ENCODE measurements at places on chromosomes 5 and 9.
A peak's percentile ranks its signal among the peaks of the same experiment; 100 is the strongest.

DNA sequence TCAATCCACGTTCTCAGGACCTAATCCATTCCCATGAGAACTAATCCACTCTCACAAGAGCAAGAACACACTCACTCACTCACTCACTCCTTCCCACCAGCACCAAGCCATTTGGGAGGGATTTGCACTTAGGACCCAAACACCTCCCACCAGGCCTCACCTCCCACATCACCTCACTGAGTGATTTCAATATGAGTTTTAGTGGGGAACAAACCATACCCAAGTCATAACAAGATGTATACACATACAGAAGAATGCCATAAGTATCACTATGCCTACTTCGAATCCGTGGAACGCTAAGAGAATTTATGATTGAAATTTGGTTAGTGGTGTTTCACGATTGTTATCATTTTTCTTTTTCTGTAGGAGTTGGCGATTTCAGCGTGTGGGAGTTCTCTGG is 29.3 kb upstream of the CTSL start:
- no peak for DNase-seq

- no peak for DNase-seq
Observed at GRCh38 chr9:107946364-107947141, 457.0 kb upstream of the KLF4 start.

DNA sequence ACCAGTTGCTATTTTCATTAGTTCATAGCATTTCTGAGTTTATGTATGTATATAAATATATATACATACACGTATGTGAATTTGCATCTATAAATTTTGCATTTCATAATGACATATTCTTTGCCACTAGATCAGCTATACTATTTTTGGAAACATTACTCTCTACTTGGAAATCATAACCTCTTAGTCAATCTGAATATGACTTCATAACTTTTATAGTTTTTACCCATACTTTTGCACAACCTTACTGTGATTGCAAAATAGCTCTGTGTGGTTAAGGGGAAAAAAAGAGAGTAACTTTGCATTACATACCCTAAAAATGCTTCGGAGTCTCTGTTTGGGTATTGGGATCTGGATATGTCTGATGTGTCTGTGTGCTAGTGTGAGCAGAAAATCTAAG is 44.9 kb upstream of the ADAMTSL1 start:
- DNase-seq: no peak

- no peak for DNase-seq
Observed at GRCh38 chr9:83639266-83639665, 16.3 kb downstream of the IDNK start.

DNA sequence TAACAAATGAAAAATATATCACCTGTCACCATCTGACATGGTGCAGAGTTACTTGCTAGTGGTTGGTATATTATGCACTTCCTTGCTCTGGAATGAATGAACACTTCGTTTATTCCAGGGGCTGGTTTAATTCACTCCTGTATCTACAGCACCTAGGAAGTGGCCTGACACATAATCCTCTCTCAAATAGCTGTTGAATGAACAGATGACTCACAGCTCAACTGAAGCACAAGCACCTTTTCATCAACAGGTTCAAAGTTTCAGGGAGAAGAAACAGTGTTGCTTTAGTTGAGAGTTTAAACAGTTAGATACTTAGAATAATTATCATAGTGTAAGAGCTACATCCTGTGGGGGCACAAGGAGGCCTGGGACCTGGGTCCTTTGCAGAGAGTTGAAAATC is 135.0 kb upstream of the DAP start:
- DNase-seq: no peak

GRCh38 chr5:141779503-141779973 is 97.5 kb upstream of the ARAP3 start:
- DNase-seq: no peak

- DNase-seq: no peak
Observed at GRCh38 chr9:94445863-94446262, 109.0 kb upstream of the PCAT7 start.

GRCh38 chr9:136603216-136603615 is 57.4 kb upstream of the NOTCH1 start:
- no peak for DNase-seq

GRCh38 chr5:13045897-13046551 is 898.5 kb downstream of the DNAH5 start:
- DNase-seq: no peak

DNA sequence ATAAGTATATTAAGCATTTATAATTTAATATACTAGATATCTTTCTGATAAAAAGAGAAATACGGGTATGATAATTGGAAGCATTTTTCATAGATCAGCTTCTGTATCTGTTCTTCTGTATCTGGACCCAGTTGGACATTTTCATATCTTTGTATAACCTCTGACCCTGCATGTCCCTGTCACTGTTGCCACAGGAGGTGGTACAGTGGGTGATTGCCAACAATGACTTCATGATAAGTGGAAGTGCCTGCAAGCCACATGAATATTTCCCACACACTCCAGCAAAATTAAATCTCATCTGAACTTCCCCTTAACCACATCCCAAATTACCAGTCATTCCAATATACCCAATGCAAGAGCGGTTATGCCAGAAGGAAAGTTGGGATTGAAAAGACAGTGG is 376.4 kb downstream of the ARRDC3 start:
- no peak for DNase-seq

DNA sequence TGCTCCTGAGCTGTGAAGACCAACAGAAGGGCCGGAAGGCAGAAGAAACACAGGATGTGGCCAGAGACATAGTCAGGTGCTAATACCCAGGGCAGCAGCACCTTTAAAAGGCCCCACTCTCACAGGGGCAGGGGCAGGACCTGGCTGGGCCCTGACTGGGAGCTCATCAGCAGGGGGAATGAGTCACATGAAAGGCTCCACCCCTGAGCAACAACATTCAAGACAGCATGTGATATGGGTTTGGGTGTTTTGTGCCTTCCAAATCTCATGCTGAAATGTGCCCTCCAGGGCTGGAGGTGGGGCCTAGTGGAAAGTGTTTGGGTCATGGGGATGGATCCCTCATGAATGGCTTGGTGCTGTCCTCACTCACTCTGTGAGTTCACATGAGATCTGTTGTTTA is 181.7 kb downstream of the ERCC6L2 start:
- DNase-seq: no peak

DNA sequence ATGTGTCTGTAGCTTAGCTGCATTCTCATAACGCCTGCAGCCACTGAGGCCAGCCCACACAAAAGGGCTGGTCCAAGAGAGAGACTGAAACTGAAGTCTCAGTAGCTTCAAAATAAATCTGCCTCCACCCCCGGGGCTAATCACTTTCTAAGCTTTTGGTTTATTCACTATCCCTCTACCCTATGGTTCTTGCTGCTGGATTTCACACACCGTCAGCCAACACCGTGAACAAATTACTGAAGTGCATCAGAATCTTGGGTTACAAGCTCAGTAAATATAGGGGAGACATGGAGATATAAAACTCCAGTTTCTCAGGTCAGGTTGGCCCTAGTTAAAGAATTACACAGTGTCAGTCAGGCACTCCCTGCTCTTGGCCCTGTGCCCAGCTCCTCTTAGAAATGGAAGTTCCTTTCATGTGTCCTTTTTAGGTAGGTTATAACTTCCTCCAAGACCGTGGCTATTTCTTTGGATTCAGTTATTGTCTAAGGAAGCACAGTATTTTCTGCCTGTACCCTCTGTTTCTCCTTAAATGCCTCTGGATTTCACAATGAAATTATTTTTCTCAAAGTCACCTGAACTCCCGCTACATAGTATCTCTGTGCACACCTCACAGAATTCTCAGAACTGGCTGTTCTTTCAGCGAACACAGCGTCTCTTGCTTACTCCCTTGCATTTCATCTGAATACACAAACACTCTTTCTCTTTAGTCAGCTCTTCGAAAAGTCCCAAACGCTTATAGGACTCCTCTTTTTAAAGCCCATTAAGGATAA is 112.5 kb downstream of the FAM174A start:
- no peak for DNase-seq

GRCh38 chr9:136045595-136046553 is 49.2 kb downstream of the NACC2 start:
- no peak for DNase-seq

GRCh38 chr5:143073766-143074165 is 303.6 kb downstream of the ARHGAP26 start:
- no peak for DNase-seq

GRCh38 chr5:179699616-179700237 is 960 bp downstream of the CANX start:
- DNase-seq: peak; percentile 54

- no peak for DNase-seq
Observed at GRCh38 chr9:84238652-84239051, 101.9 kb downstream of the SLC28A3 start.

GRCh38 chr5:25754895-25755294 is 1110.1 kb upstream of the CDH10 start:
- no peak for DNase-seq

- DNase-seq: no peak
Observed at GRCh38 chr9:1320607-1321195, 270.5 kb downstream of the DMRT2 start.

GRCh38 chr9:19102181-19102630 is 498 bp downstream of the HAUS6 start:
- DNase-seq: no peak

- DNase-seq: no peak
Observed at GRCh38 chr9:97848480-97849237, 4.4 kb upstream of the FOXE1 start.

GRCh38 chr9:38047301-38048251 is 21.5 kb downstream of the SHB start:
- no peak for DNase-seq

- DNase-seq: no peak
Observed at GRCh38 chr9:134618833-134619447, 22.7 kb upstream of the COL5A1 start.

DNA sequence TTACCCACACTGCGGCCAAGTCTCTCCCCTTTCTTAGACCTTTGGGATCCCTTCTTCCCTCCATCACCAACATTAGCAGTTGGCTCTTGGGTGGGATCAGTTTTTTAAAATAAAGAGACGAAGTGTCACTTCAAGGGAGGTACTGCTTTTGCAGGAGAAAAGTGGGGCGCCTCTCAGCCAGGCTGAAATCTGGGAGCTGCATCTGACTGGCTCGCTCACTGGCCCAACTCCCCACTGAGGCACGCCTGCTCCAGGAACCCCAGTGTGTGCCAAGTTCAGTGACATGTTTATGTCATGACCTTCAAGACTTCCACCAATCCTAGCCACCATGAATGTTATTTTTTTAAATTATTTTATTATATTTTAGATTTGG is 130.5 kb downstream of the MVB12B start:
- DNase-seq: no peak

DNA sequence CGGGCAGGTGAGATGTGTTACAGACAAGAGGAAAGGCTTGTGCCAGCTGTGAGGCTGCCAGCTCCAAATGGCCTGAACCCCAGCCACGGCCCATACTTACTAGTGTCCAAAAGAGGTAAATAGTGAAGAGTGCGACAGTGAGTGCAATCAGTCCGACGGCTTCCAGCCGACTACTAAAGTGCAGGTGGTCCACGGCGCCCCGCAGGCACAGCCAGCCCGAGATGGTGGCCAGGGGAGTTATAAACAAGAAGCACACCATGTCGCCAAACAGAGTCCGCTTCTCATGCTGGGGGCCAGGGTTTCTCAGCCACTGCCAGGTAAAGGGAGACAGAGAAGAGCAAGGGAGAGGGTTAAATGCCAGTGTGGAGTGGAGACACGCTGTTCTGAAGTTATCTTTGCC is 101.1 kb downstream of the LMNB1 start:
- no peak for DNase-seq

GRCh38 chr9:137851516-137852267 is 25.9 kb upstream of the CACNA1B start:
- DNase-seq: no peak

- no peak for DNase-seq
Observed at GRCh38 chr5:77867194-77867691, 91.1 kb upstream of the TBCA start.

- DNase-seq: peak; percentile 67
Observed at GRCh38 chr9:97411789-97412625, at the start of gene TDRD7. Gene TDRD7 (plus strand): TSS chr9:97412096. CDS start chr9:97428466, 16,370 bp downstream.

DNA sequence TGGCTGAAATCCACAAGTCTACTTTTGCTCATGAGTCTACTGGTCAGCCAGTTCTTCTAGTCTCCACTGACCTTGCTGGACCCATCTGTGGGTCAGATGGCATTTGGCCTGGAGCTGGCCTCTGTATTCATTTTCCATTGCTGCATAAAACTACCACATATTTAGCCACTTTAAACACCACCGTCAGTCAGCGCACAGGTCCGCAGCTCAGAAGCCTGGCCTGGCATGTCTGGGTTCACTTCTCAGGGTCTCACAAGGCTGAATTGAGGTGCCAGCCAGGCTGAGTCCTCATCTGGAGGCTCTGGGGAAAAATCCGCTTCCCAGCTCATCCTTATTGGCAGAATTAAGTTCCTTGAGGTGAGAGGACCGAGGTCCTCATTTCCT is 54.7 kb downstream of the BARX1 start:
- DNase-seq: no peak

GRCh38 chr5:160174290-160174689 is 55.0 kb upstream of the FABP6 start:
- no peak for DNase-seq

- DNase-seq: no peak
Observed at GRCh38 chr5:112270299-112271293, 148.5 kb downstream of the EPB41L4A start.

DNA sequence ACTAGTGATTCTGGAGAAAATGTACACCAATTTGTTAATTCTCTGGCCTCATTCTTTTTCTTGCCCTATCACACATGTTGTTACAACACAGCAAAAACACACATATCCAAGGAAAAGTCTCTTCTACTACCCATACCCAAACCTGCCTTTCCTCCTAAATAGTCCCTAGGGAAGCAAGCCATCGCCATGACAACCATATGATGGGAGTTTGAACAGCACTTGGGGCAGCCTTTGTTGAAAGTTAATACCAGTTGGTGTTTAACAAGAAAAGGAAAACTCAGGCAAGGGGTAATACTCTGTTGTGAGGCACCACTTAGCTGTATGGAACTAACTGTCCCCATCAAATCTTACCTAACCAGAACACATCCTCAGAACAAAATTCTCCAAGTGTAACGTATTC is 1.7 kb downstream of the TRPM3 start:
- no peak for DNase-seq

GRCh38 chr9:86868616-86869015 is 78.7 kb downstream of the GAS1 start:
- DNase-seq: no peak

- no peak for DNase-seq
Observed at GRCh38 chr5:570446-570845, 41.7 kb upstream of the CEP72 start.

- DNase-seq: no peak
Observed at GRCh38 chr9:115642285-115642684, 511.3 kb upstream of the PAPPA start.
